Activated CD4-positive, alpha-beta memory T cell treated with anti-CD3 and anti-CD28 coated beads, Interleukin-2, amount 10 ng/mL, durations not matched to agents 7 days and 5 days (primary cell): ENCODE measurements at places on chromosomes 6 and 20. TPM values are rescaled to one million over a fixed set of nuclear protein-coding genes. Genes with fewer than 3 reads are reported as not detected.

The HLA-DQA1 gene
- 35.4 TPM for total RNA-seq

DNA sequence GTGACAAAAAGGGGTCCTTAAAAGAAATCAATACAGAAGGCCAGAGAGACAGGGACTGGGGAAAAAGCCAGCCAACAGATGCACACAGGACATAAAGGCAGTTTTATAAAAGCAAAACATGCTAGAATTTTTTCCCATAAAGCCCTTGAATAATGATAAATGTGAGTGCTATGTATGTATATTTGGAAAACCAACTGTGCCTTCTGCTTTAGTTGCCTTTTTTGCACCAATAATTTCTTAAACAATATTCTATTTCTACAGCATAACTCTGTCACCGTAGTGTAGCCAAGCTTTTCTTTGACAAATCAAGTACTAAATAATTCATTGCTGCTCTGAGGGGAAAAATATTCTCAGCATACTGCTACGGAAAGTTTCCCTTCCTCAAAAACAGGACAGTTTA lies 730.6 kb upstream of the NRSN1 start:
- no peak overlapping the region for H3K27ac ChIP-seq
- DNase-seq, result no peak

GRCh38 chr20:19968028-19968427 lies 49.1 kb upstream of the NAA20 start:
- H3K4me1 ChIP-seq, result peaks cover 22% of the 10 kb centered on the region
- H3K27ac ChIP-seq, result no peak overlapping the region

DNA sequence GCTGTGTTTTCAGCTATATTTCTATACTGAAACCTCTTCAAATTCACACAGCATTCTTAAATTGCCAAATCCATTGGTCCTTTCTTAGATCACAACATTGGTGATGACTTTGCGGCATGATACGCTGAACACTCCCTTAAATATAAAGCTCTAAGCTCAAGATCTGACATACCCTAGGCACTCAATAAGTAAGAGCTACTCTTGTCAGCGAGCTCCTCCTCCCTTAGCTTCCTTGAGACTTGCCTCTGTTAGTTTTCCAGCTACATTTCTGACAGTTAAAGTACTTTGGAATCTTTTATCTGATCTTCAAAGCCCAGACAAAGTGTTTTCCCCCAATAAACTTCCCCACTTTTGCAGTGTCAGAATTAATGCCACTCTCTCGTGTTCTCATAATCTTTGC lies 117.0 kb downstream of the HIVEP2 start:
- DNase-seq, result no peak
- peaks cover 30% of the 10 kb centered on the region for H3K36me3 ChIP-seq
- no peak overlapping the region for H3K4me3 ChIP-seq
- no peak overlapping the region for H3K27ac ChIP-seq

GRCh38 chr20:18190338-18191233 lies 52.9 kb downstream of the KAT14 start:
- no peaks in the 10 kb centered on the region for H3K27me3 ChIP-seq
- H3K4me3 ChIP-seq, result no peak overlapping the region
- peaks cover 12% of the 10 kb centered on the region for H3K4me1 ChIP-seq
- H3K36me3 ChIP-seq, result peaks cover 10% of the 10 kb centered on the region
- no peak for DNase-seq
- peak overlapping the region; percentile 52 for H3K27ac ChIP-seq
